ENCODE measurements at places on chromosomes 13 and 19.

DNA sequence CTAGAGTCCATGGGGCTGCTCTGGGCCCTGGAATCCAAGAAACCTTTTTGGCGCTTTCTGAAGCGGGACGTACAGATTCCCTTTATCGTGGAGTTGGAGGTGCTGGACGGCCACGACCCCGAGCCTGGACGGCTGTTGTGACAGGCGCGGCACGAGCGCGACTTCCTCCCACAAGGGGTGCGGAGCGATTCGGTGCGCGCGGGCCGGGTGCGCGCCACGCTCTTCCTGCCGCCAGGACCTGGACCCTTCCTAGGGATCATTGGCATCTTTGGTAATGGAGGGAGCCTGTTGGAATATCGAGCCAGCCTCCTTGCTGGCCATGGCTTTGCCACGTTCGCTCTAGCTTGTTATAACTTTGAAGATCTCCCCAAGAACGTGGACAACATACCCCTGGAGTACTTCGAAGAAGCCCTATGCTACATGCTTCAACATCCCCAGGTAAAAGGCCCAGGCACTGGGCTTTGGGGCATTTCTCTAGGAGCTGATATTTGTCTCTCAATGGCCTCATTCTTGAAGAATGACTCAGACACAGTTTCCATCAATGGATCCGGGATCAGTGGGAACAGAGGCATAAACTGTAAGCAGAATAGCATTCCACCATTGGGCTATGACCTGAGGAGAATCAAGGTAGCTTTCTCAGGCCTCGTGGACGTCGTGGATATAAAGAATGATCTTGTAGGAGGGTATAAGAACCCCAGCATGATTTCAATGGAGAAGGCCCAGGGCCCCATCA lies 3.5 kb upstream of the ZFP82 start:
- no peak for DNase-seq

DNA sequence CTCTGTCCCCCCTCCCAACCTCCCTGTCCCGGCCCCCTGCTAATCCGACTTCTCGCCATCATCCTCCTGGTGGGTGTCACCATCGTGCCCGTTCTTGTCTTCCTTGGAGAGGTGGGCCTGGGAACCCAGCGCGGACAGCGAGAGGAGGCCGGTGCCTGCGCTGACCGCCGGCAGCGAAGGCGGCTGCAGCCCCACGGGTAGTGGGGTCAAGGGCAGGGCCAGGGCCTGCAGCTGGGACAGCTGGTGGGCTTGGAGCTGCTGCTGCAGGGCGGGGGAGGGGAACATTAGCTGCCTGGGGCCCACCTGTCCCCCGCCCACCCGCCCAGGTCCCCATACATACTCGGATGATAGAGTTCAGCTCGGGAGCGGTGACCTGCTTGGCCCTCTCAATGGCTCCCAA lies 8.5 kb downstream of the TLE5 start:
- no peak for DNase-seq

- DNase-seq = peak; percentile 56
Measured at GRCh38 chr19:919199-920050, 2.3 kb downstream of the KISS1R start.

GRCh38 chr19:6253954-6254733 lies 25.6 kb downstream of the MLLT1 start:
- no peak for DNase-seq

GRCh38 chr13:23231241-23231640 lies 50.5 kb downstream of the SGCG start:
- no peak for DNase-seq

GRCh38 chr13:41935501-41935900 lies 25.4 kb downstream of the VWA8 start:
- DNase-seq = no peak

DNA sequence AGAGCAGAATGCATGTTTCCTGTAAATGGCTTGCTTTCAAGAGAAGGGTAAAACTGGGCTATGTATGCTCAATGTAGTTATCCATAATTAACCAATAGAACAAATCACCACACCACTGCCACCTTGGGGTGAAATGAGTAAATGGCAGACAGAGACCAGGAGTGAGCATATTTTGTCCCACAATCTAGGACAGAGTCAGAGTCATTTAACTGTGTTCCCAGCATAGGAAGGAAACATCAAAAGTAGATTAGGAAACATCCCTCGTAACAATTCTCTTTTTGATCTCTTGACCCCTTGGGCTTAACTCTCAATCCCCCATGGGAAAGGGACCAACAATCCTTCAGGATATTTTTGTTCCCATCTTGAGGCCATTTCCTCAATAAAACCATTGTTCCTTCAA lies 224.8 kb downstream of the NHLRC3 start:
- DNase-seq = peak; percentile 68

- no peak for DNase-seq
Measured at GRCh38 chr13:49830721-49831120, 38.2 kb upstream of the KPNA3 start.

- DNase-seq = no peak
Measured at GRCh38 chr13:24746618-24747247, 17.2 kb upstream of the RNF17 start.

DNA sequence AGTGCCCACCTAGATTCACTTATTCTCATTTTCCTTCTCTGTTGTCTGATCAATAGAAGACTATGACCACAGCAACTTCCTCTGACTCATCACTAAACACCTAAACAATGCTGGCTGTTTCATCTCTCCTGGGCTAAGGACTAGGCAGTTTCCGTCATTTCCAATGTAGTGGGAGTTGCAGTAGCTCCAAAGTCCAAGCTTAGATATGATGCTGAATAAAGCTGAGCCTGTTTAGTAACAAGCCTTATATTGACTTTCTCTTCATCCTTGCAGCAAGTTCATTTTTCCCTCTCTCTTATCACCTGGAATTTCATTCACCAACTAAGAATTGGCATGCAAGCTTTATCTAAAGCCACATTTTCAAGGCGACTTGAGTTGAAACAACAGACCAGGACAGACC lies 53.5 kb upstream of the PCDH9 start:
- no peak for DNase-seq
